AG04450 (cell line): ENCODE measurements at places on chromosomes 1 and 21. TPM values are rescaled to one million over a fixed set of nuclear protein-coding genes. Genes with fewer than 3 reads are reported as not detected.

DNA sequence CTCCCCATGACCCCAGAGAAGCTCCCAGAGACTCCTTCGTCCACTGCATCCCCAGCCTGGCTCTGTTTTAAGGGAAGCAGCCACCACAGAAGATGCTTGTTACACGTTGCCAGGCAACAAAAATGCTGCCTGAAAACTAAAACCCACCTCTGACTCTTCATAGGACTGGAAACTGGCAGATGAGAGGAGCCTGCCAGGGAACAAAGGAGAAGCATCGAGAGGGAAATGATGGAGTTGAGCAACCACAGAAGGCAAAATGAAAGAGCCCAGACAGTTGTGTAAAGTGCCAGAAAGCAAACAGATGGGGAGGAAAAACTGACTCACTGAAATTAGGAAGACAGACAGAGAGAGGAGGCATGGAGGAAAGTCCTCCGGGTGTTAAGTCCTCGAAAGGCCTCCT is 118.4 kb downstream of the KCNN3 start:
- no peak for DNase-seq

- DNase-seq: no peak
Observed at GRCh38 chr21:22585558-22585957, 1587.3 kb downstream of the NCAM2 start.

- no peak for DNase-seq
Observed at GRCh38 chr1:47444562-47445465, 7.0 kb downstream of the FOXD2 start.

DNA sequence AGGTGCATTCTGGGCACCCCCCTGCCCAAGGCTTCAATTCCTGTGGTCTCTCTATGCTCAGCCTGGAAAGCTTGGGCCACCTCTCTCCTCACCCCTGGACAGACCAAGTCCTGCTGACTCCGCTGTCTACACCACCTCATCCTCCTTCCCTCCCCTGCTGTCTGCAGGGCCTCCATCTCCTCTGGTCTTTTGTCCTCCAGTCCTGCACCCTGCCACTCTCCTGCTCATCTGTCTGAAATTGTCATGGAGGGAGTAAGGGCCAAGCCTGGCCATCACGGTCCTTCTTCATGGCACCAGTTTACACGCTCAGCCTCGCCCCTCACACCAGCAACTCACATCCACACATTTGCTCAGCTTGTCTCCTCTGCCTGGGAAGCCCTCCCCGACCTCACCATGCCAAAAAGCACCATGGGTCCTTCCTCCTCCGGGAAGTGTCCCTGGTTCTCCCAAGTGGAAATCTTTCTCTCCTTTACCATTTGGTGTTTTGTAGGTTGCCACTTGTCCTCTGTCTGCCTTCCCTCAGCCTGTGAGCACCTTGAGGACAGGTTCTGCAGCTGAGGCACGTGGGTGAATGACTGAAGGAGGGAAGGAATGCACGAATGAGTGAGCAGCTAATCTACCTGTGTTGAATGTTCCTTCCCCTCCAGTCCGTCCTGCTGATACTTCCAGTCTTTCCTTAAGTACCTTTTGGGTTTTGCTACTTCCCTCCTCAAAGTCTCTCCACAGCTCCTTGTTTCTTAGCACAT is 2.1 kb upstream of the SLC2A1 start:
- no peak for DNase-seq

DNA sequence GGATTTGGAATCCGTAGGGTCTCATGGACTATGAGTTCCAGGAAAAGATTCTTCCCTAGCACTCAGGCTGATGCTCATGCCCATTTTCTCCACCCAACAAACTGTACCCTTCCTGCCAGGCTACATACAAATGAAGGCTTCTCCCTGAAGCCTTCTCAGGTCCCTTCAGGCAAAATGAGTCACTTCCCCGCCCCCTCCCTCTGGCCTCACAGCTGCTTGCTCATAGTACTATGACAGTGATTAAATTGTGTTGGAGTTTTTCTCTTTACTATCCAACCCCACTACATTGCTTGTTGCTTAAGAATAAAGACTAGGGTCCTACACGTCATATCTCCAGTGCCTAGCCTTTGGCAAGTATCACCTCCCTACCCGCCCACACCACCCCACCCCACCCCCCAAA is 207.6 kb upstream of the NFIA start:
- no peak for DNase-seq

DNA sequence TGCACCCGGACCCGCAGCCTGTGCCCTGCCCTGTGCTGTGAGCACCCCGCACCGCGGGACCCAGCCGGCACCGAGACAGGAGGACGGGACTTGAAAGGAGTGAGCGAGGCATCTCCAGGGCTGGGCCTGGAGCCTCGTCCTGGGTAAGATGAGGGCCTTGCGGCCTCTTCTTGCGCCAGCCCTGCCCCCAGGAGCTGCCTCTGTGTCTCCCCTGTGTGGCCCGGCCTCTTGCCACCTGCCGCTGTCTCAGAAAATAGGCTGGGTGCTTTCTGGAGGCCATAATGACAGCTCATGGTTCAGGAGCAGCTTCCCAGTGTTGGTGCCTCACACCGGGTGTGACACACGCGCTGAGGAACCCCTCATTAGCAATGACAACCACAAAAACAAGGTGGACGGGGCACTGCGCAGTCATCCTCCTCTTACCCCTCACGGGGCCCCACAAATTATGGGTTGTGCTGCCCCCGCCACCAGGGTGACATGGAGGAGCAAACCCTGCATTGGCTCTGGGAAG is 161.5 kb upstream of the C1orf174 start:
- no peak for DNase-seq

- DNase-seq: no peak
Observed at GRCh38 chr1:155085504-155086127, 7.0 kb downstream of the EFNA3 start.

DNA sequence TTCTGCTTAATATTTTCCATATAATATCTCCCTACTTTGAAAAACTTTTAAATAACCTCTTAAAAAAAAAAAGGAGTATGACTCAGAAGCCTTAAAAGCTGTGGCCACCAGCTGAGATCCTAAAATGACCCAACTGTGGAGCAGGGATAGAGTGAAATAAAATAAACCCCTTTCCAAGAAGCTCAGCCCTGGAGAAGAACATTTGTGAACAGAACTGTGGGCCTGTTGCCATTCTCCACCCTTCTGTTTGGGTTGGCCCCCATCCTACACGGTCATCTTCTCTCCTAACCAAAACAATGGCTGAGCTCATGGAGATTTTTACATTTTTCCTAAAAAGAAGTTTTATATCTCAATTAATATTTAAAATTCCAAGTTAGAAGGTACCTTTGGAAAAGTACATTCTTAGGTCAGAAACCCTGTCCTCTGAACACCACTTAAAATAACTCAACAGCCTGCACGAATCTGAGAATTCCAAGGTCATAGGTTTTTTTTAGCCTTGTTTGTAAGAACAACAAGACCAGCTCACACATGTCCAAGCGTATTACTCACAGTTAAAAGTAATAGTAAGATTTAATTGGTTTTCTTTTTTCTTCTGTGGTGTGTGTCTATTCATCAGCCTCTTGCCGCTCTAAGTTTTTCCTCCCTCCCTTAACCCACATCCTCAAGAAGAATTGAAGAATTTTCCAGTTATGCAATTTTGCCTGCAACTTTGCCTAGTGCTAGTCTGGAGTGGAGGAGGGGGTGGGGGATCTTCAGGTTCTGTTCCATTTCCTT is 107.7 kb upstream of the ERRFI1 start:
- DNase-seq: peak; percentile 82

GRCh38 chr1:27402349-27402754 is 9.9 kb downstream of the GPR3 start:
- DNase-seq: no peak

GRCh38 chr1:207883104-207883651 is 27.7 kb downstream of the CD34 start:
- no peak for DNase-seq

DNA sequence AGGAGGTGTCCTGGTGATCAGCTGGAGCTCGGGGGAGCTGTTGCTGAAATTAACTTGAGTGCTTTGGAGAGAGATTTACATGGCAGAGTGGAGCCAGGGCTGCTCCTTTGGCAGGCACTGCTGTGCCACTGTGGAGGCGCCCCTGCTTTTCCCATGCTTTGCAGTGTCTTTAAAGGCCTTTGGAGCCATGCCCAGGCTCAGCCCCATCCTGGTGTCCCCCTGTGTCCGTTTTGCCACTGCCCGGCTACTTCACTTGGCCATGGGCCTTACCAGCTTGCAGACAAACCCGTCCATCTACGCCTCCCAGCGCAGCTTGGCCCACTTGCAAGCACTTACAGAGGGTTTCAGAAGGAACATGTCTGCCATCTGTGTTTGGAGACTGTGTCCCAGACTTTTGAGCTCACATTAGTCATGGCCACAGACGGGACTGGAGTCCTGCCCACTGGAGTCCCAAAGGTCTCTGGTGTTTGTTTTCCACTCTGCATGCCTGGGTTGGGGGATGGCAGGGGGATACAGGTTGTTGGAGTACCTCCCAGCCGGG is 18.2 kb upstream of the LAMTOR5 start:
- DNase-seq: no peak

Gene THEM5
- polyA plus RNA-seq: not detected in 2 replicates

Gene BMP8A
- not detected in 2 replicates for polyA plus RNA-seq

Gene LCE1E
- polyA plus RNA-seq: not detected in 2 replicates
